HCT116 (cell line): ENCODE measurements at places on chromosomes 16 and 17. TPM values are rescaled to one million over a fixed set of nuclear protein-coding genes. Genes with fewer than 3 reads are reported as not detected.

GRCh38 chr16:50480206-50480605, 68.0 kb upstream of the NKD1 start:
- no peak overlapping the region for H3K4me3 ChIP-seq
- DNase-seq, result no peak
- H3K27ac ChIP-seq, result no peak overlapping the region
- no peaks in the 10 kb centered on the region for H3K36me3 ChIP-seq
- no peaks in the 10 kb centered on the region for H3K27me3 ChIP-seq
- H3K4me1 ChIP-seq, result peaks cover 6% of the 10 kb centered on the region; the same call in 1 of the 2 replicates

- H3K4me1 ChIP-seq, result peaks cover 4% of the 10 kb centered on the region; the same call in 1 of the 2 replicates
- DNase-seq, result no peak
- no peak overlapping the region for H3K4me3 ChIP-seq
- H3K27me3 ChIP-seq, result no peaks in the 10 kb centered on the region
- peaks cover 39% of the 10 kb centered on the region for H3K36me3 ChIP-seq
- H3K27ac ChIP-seq, result no peak overlapping the region
Measured at GRCh38 chr16:15038689-15039088, 17.2 kb downstream of the NTAN1 start.

DNA sequence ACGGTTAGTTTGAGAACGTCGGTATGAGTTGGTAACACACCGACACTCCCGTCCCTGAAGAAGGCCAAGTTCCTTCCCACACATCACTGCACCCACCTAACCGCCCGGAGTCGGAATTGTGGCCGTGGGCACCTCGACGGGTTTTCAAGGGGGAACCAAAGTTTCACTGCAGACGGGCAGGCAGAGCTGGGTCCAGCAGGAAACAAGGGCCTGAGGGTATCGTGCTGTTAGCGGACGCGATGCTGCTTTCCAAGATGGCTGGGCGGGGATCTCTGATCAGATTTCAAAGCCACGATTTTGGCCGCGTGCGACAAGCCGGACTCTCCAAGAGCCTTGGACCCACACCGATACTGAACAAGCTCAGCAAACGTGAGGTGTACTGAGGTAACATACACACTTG, 82.3 kb upstream of the DOC2B start:
- H3K4me3 ChIP-seq, result no peak overlapping the region
- no peaks in the 10 kb centered on the region for H3K27me3 ChIP-seq
- H3K27ac ChIP-seq, result no peak overlapping the region
- no peaks in the 10 kb centered on the region for H3K4me1 ChIP-seq
- no peaks in the 10 kb centered on the region for H3K36me3 ChIP-seq

GRCh38 chr17:50051606-50052005, 4.3 kb upstream of the ITGA3 start:
- H3K4me3 ChIP-seq, result no peak overlapping the region; the same call in 1 of the 2 replicates
- H3K27ac ChIP-seq, result peak overlapping the region; percentile 93
- DNase-seq, result no peak
- no peaks in the 10 kb centered on the region for H3K36me3 ChIP-seq
- H3K4me1 ChIP-seq, result peaks cover 89% of the 10 kb centered on the region
- H3K27me3 ChIP-seq, result no peaks in the 10 kb centered on the region

GRCh38 chr17:78128551-78129350, at the start of gene TMC6:
Gene TMC6, minus strand, starts transcription at chr17:78128755. Its CDS starts 1,923 bp downstream, at chr17:78126832.
- H3K4me3 ChIP-seq, result peak within 1 kb of the TSS; percentile 92
- DNase-seq, result peak; percentile 64
- no peaks in the 10 kb centered on the region for H3K27me3 ChIP-seq
- H3K4me1 ChIP-seq, result peaks cover 39% of the 10 kb centered on the region

DNA sequence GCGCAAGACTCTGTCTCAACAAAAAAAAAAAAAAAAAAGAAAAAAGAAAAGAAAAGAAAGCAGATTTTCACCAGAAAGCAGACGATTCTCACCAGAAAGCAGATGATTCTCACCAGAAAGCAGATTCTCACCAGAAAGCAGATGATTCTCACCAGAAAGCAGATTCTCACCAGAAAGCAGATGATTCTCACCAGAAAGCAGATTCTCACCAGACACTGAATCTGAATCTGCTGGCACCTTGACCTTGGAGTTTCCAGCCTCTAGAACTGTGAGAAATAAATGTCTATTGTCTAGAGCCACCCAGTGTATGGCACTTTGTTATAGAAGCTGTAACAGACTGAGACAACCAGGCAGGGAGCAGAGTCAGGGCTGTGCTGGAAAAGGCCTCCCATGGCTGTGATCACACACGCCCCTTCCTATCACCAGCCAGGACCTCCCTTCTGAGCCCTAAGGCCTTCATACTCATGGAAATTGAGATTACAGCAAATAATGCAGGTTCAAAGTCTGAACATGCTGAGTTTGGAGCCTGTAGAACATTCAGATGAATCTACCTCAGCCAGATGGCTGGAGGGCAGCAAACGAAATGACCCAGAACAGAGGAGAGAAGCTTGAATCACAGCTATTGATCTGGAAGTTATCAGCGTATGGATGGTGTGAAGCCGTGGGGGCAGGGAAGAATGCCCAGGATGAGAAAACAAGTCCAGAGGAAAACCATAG, 309.3 kb downstream of the SLC39A11 start:
- H3K36me3 ChIP-seq, result no peaks in the 10 kb centered on the region
- no peak overlapping the region for H3K27ac ChIP-seq
- DNase-seq, result no peak

RASD1 gene
- 0.30 TPM for total RNA-seq

DNA sequence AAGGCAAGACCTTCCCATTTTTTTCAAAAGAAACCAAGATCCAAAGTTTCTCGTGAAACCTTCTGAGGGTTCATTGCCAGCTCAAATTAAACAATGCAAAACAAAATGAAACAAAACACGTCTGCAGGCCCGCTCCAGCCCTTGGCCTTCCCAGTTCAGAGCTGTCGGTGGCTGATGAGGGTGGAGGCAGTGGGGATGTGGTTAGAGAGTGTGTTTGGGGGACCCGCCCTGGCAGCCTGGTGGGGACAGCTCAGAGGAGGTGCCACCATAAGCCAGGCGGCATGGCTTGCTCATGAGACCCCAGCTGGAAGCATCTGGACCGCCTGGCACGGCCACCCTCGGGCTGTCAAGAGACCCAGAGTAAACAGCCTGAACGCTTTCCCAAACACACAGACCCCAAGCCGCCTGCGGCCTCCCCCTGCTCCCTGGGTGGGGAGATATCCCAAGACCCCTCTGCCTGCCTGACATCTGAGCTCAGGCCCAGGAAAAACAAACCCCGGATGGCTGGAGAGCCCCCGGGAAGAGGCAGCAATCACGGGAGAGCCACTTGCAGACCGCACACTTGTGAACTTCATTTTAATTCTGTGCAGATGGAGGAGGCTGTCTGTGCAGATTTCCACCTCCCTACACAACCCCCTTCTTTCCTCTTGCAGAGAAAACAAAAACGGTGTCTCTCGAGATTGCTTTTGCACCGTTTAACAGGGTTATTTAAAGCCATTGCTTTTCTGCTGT, 35.4 kb upstream of the LITAF start:
- no peak overlapping the region for H3K27ac ChIP-seq
- no peak for DNase-seq
- peaks cover 7% of the 10 kb centered on the region for H3K4me1 ChIP-seq

DNA sequence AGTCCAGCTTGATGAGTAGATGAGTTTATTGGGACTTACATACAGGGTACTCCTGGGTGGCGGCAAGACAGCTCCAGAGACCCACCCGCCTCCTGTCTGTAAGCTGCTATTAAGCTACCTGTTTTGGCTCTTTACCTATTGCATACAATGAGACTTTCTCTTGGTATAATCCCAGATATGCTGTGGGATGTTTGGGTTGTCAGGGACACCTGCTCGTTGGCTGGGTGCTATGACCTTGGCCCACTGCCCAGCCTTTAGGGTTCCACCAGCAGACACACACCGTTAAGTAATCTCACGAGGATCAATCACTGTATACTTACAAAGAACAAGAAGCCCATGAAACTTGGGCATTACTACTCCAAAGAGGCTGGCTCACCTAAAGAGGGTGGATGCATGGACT, 116.4 kb downstream of the NPIPB5 start:
- H3K4me1 ChIP-seq, result no peaks in the 10 kb centered on the region
- H3K27me3 ChIP-seq, result peaks cover 27% of the 10 kb centered on the region
- no peak overlapping the region for H3K4me3 ChIP-seq
- no peak for DNase-seq

LYRM9 gene
- 4.8 TPM for total RNA-seq

ACAP1 gene
- 8.8 TPM for total RNA-seq

NF1 gene
- 20.8 TPM for total RNA-seq

GRCh38 chr16:75042426-75043174, 43.8 kb downstream of the ZNRF1 start:
- H3K4me1 ChIP-seq, result peaks cover 26% of the 10 kb centered on the region
- no peak overlapping the region for H3K4me3 ChIP-seq
- DNase-seq, result no peak
- H3K36me3 ChIP-seq, result no peaks in the 10 kb centered on the region
- no peak overlapping the region for H3K27ac ChIP-seq
- no peaks in the 10 kb centered on the region for H3K27me3 ChIP-seq

DBNDD1 gene
- total RNA-seq, result 60.2 TPM

GRCh38 chr17:77375917-77376651, 235.3 kb downstream of the SEC14L1 start:
- peaks cover 2% of the 10 kb centered on the region; the same call in 1 of the 2 replicates for H3K4me1 ChIP-seq
- H3K4me3 ChIP-seq, result no peak overlapping the region
- no peaks in the 10 kb centered on the region for H3K36me3 ChIP-seq
- no peaks in the 10 kb centered on the region for H3K27me3 ChIP-seq
- H3K27ac ChIP-seq, result no peak overlapping the region
- DNase-seq, result no peak

DNA sequence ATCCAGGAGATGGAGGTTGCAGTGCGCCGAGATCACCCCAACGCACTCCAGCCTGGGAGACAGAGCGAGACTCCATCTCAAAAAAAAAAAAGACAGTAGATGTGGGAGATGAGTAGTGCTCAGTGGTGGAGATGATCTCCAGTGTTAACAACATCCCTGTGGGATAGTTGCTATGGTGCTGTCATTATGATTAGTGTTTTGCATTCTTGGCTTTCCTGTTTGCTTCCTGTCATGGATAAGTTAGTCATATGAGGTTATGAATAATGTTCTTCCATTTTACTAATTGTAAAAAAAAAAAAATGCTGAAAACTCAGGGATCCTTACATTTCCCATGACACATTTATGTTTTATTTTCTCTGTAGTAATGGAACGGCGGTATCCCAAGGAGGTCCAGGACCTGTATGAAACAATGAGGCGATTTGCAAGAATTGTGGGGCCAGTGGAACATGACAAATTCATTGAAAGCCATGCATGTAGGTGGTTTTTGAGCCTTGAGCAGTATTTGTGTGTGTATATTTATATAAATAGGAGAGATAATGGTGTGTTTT, 24.5 kb upstream of the DUSP14 start:
- H3K27me3 ChIP-seq, result no peaks in the 10 kb centered on the region
- H3K36me3 ChIP-seq, result peaks cover 11% of the 10 kb centered on the region

SMIM5 gene
- 0.12 TPM for total RNA-seq

GRCh38 chr16:19147627-19148026, 20.4 kb upstream of the SYT17 start:
- no peaks in the 10 kb centered on the region for H3K36me3 ChIP-seq
- no peaks in the 10 kb centered on the region for H3K4me1 ChIP-seq
- no peak overlapping the region for H3K27ac ChIP-seq
- no peaks in the 10 kb centered on the region for H3K27me3 ChIP-seq

- H3K4me1 ChIP-seq, result no peaks in the 10 kb centered on the region
- no peaks in the 10 kb centered on the region for H3K36me3 ChIP-seq
- H3K4me3 ChIP-seq, result no peak overlapping the region
- DNase-seq, result no peak
- no peak overlapping the region for H3K27ac ChIP-seq
- H3K27me3 ChIP-seq, result no peaks in the 10 kb centered on the region
Measured at GRCh38 chr17:69815406-69815805, 259.6 kb upstream of the KCNJ16 start.

HBA2 gene
- total RNA-seq, result 3.0 TPM

DNA sequence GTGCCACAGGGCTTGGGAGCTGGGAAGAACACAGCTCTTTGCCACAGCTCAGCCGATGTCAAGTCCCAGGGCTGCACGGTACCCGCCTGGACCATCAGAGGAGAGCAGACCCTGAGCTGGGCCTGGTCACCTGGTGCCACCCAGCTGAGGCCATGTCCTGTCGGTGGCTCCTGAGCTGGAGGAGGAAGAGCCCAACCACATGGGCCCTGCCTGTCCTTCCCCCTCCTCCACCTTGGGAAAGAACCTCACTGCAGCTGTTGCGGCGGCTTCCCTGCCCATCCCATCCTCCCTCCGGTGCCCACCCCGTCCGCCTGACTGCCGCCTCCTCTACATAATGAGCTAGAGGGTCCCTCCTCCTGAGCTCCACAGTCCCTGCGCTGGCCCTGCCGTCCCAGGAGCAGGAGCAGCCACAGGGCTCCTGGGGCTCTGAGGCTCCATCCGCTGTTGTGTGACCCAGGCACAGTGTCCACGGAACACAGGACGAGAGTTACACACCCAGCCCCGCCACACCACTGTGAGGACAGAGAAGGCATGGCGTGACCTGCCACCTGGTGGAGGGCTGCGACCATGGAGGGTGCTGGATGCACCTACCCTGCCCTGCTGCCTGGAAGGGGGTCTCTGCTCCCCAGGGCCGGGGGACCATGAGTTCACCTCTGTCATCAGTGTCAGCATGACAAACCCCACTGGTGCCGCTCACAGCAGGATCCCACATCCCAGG, 21.4 kb upstream of the CHMP6 start:
- no peak overlapping the region for H3K4me3 ChIP-seq
- no peaks in the 10 kb centered on the region for H3K4me1 ChIP-seq
- no peak for DNase-seq
